CD4-positive, alpha-beta T cell (primary cell): ENCODE measurements at places on chromosomes 1 and 21.

- H3K36me3 ChIP-seq = no peaks in the 10 kb centered on the region
- DNase-seq = no peak
- H3K27me3 ChIP-seq = no peaks in the 10 kb centered on the region
- no peak overlapping the region for H3K27ac ChIP-seq
Measured at GRCh38 chr1:16141573-16142336, 14.1 kb downstream of the EPHA2 start.

- no peaks in the 10 kb centered on the region for H3K27me3 ChIP-seq
- H3K4me3 ChIP-seq = peak overlapping the region; percentile 17
- peaks cover 38% of the 10 kb centered on the region for H3K4me1 ChIP-seq
Measured at GRCh38 chr1:15966081-15966955, 9.6 kb downstream of the ZBTB17 start.

DNA sequence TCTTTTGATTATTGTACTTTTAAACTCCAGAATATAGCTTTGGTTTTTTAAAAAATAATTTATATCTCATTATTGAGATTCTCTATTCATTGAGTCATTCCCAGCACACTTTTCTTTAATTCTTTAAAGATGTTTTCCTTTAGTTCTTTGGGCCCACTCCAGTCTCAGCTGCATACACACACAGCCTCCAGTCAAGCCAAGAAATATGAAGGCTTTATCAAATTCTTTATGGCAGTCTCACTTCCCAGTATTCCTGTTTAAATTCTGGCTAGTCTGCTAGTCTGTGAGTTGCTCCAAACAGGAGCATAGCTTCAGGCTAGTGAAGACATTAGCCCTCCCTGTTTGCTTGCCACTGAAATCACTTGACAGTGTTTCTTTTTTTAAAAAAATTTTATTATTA lies 61.2 kb downstream of the CRP start:
- no peaks in the 10 kb centered on the region for H3K4me1 ChIP-seq
- no peaks in the 10 kb centered on the region for H3K27me3 ChIP-seq
- H3K36me3 ChIP-seq = no peaks in the 10 kb centered on the region
- H3K4me3 ChIP-seq = no peak overlapping the region
- no peak for DNase-seq

DNA sequence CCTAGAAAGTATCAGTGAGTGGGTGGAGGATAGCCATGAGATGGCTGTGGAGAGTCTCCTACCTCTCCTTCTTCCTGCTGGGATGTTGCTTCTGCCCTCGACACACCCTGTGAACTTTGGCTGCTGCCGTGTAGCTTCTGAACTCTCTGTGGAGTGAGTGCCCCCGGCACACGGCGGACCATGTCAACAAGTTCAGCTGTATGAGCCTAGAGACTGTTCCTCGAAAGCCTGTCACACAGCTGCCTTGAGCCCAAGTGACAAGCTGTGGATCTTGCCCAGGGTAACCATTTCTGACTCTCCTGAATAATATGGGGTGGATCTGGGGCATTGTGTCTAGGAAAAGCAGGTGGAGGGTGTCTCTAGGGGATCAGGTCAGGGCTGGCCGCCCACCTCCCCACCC lies 143.2 kb downstream of the NOS1AP start:
- no peak overlapping the region for H3K4me3 ChIP-seq
- no peaks in the 10 kb centered on the region for H3K27me3 ChIP-seq
- no peaks in the 10 kb centered on the region for H3K36me3 ChIP-seq
- no peak for DNase-seq

- DNase-seq = peak; percentile 61
- no peaks in the 10 kb centered on the region for H3K36me3 ChIP-seq
- peaks cover 20% of the 10 kb centered on the region for H3K4me1 ChIP-seq
- peaks cover 3% of the 10 kb centered on the region for H3K27me3 ChIP-seq
Measured at GRCh38 chr1:45205910-45206721, at the start of gene ZSWIM5. Gene ZSWIM5 (minus strand): TSS chr1:45206605. CDS start chr1:45206350, 255 bp downstream.

- peaks cover 67% of the 10 kb centered on the region for H3K4me1 ChIP-seq
- DNase-seq = no peak
- no peaks in the 10 kb centered on the region for H3K36me3 ChIP-seq
- H3K27me3 ChIP-seq = no peaks in the 10 kb centered on the region
Measured at GRCh38 chr1:206801467-206801866, 29.2 kb upstream of the IL10 start.

DNA sequence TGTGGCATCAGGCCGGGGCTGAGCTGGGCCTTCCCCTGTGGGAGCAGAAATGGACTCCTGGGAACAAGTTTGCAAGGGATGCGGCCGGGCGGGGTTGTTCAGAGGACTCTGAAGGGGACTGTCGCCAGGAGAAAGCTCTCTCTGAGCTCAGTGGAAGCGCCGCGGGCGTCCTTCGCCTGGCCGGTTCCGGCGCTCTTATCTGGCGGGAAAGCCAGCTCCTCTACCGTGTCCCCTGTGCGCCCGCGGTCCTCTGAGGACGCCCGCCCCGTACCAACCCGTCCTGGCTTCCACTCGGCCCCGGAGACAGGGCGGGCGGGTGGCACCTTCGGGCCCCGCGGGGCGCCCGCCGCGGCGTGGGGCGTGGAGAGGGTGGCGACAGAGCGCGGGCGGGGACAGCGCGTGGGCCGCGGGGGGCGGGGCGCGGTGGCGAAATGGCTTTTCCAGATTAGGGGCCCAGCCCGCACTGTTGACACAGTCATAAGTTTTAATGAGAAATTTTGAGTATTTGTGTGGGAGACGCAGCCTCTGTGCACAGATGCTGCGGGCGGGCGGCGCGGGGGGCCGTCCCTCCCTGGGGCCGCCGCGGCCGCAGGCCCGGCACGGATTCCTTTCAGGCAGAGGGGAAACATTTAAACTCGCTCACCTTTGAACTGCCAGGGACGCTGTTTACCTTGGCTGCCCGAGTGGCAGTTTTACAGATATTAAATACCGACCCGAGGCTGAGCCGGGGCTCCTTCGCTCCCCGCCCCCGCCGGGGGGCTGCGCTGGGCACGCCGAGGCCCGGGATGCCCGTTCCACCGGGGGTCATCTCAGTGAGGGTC lies 70.2 kb downstream of the FOXD2 start:
- no peak overlapping the region for H3K27ac ChIP-seq
- H3K36me3 ChIP-seq = no peaks in the 10 kb centered on the region
- peaks cover 64% of the 10 kb centered on the region for H3K27me3 ChIP-seq

DNA sequence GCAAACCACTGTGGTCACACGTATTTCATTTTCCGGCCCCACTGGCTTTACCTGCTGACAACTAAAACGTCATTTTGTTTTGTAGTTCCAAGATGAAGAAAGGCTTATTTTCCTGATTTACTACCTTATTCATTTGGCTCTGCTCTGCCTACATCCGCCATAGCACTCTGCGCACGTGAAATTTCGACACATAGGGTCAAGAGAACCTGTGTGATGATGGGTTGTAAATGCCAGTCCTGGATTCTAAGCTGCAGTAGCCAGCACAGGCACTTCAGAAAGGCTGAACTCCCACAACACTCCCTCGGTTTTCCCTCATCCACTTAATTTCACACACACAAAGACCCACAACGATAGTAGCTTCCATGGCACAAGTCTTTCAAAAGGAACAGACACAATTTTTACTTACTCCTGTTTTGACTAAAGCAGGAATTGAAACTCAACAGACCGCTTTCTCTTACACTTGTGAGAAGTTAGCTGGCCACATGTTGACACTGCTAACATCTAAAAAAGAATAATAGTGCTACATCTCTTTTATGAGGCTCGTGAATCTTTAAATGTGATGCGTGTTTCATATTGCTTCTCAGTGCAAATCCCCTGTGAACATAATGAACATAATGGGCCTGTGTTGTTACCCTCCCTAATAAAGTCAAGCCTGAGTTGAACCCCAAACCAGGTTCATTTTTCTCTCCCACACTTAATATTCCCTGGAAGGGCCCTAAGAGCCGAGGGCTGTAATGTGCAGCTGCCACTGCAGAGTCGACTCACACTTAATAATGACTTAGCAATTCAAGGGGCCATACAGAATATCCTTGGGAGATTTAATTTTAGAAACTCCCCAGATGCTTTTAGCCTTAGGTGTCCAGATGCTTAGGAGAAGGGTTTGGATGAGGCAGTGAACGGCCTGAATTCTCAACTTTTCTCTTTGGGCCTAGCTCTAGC lies 1.5 kb upstream of the RUNX1 start:
- peaks cover 44% of the 10 kb centered on the region for H3K4me1 ChIP-seq
- H3K4me3 ChIP-seq = no peak overlapping the region
- H3K27ac ChIP-seq = peak overlapping the region; percentile 40
- DNase-seq = no peak

GRCh38 chr1:3895279-3895950 lies 4.7 kb downstream of the C1orf174 start:
- H3K36me3 ChIP-seq = peaks cover 27% of the 10 kb centered on the region
- no peak overlapping the region for H3K4me3 ChIP-seq
- H3K27ac ChIP-seq = no peak overlapping the region
- no peaks in the 10 kb centered on the region for H3K27me3 ChIP-seq

DNA sequence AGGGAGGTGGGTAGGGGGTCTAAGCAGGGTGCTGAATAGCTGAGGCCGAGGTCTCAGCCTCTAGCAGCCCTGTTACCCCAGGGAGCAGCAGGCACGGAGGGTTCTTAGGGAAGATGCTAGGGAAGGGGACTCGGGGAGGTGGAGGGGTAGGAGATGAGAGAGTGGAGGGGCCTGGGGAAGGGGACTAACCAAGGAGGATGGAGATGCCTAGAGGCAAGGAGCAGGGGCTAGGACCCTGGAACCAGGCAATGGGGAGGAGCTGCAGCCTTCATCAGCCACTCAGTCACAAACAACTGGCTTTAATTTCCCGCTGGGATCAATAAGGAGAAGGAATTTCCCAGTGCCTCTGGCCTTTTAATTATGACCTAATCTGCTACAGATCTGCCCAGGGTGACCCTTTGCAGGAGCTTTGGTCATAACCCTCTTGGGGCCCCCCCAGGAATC lies 2.9 kb upstream of the CRABP2 start:
- DNase-seq = no peak
- no peak overlapping the region for H3K27ac ChIP-seq
- peaks cover 18% of the 10 kb centered on the region for H3K27me3 ChIP-seq
- H3K4me1 ChIP-seq = peaks cover 35% of the 10 kb centered on the region

GRCh38 chr1:6325482-6325881 lies 64.6 kb upstream of the GPR153 start:
- no peak for DNase-seq
- no peaks in the 10 kb centered on the region for H3K4me1 ChIP-seq
- no peaks in the 10 kb centered on the region for H3K27me3 ChIP-seq
- H3K27ac ChIP-seq = no peak overlapping the region

GRCh38 chr1:162168261-162168660 lies 98.8 kb downstream of the NOS1AP start:
- no peaks in the 10 kb centered on the region for H3K4me1 ChIP-seq
- DNase-seq = no peak
- peaks cover 9% of the 10 kb centered on the region for H3K27me3 ChIP-seq
- H3K36me3 ChIP-seq = no peaks in the 10 kb centered on the region
- H3K27ac ChIP-seq = no peak overlapping the region
- H3K4me3 ChIP-seq = no peak overlapping the region

- H3K4me3 ChIP-seq = no peak overlapping the region
- peaks cover 51% of the 10 kb centered on the region for H3K36me3 ChIP-seq
- H3K4me1 ChIP-seq = no peaks in the 10 kb centered on the region
- no peak for DNase-seq
Measured at GRCh38 chr1:202742496-202742895, 32.2 kb upstream of the SYT2 start.

DNA sequence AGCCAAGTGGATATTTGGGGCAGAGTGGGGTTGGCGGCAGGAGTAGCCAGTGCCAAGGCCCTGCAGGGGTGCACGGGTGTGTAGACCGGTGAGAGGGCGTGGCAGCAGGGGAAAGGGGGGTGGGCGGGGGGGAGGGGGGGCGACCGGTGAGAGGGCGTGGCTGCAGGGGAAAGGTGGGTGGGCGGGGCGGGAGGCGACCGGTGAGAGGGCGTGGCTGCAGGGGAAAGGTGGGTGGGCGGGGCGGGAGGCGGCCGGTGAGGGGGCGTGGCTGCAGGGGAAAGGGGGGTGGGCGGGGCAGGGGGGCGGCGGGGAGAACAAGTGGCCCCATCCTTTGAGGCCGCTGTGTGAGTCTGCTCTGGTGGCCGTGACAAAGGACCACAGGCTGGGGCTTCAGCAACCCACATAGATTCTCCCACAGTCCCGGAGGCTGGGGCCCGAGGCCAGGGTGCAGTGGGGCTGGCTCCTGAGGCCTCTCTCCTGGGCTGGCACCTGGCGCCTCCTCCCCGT lies 25.8 kb downstream of the RRP1 start:
- peaks cover 29% of the 10 kb centered on the region for H3K4me1 ChIP-seq
- no peak overlapping the region for H3K27ac ChIP-seq
- DNase-seq = no peak
- no peak overlapping the region for H3K4me3 ChIP-seq
- no peaks in the 10 kb centered on the region for H3K27me3 ChIP-seq
- H3K36me3 ChIP-seq = no peaks in the 10 kb centered on the region

GRCh38 chr1:59308839-59309238 lies 11.9 kb downstream of the FGGY start:
- no peaks in the 10 kb centered on the region for H3K4me1 ChIP-seq
- H3K27ac ChIP-seq = no peak overlapping the region
- no peaks in the 10 kb centered on the region for H3K27me3 ChIP-seq
- no peaks in the 10 kb centered on the region for H3K36me3 ChIP-seq

- H3K27me3 ChIP-seq = peaks cover 35% of the 10 kb centered on the region
- DNase-seq = no peak
- H3K4me1 ChIP-seq = no peaks in the 10 kb centered on the region
- no peaks in the 10 kb centered on the region for H3K36me3 ChIP-seq
- H3K27ac ChIP-seq = no peak overlapping the region
- H3K4me3 ChIP-seq = no peak overlapping the region
Measured at GRCh38 chr1:56575865-56576264, 3.5 kb downstream of the PLPP3 start.

GRCh38 chr1:193411714-193412113 lies 225.3 kb upstream of the B3GALT2 start:
- H3K4me3 ChIP-seq = no peak overlapping the region
- H3K27me3 ChIP-seq = no peaks in the 10 kb centered on the region
- DNase-seq = no peak
- no peaks in the 10 kb centered on the region for H3K36me3 ChIP-seq

- H3K27me3 ChIP-seq = no peaks in the 10 kb centered on the region
- H3K36me3 ChIP-seq = no peaks in the 10 kb centered on the region
- peak; percentile 92 for DNase-seq
- no peak overlapping the region for H3K27ac ChIP-seq
Measured at GRCh38 chr1:65002508-65003315, 36.4 kb upstream of the JAK1 start.

DNA sequence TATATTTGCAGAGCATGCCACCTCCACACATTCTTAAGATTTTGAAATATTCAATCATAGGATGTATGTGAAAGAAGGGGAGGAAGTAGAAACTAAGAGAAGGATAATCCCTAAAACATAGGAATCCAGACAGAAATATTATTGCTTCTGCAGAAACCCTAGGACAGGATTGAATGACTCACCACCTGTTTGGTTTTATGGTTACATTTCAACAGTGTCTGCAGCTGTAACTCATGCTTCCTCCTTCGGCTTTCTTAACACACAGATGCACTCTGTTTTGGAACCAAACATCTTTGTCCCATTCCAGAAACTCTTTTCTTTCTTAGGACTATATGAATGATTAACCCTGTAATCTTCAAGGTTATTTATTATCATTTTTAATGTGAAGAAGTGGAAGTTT lies 20.7 kb downstream of the RGS7 start:
- H3K36me3 ChIP-seq = no peaks in the 10 kb centered on the region
- H3K27ac ChIP-seq = no peak overlapping the region
- no peak overlapping the region for H3K4me3 ChIP-seq
- no peaks in the 10 kb centered on the region for H3K4me1 ChIP-seq
